Activated CD4-positive, alpha-beta T cell treated with anti-CD3 and anti-CD28 coated beads, Interleukin-2, amount 50 U/mL, for 4 hours (primary cell): ENCODE measurements at places on chromosomes 3 and 15.

GRCh38 chr3:69463531-69463930 lies 77.6 kb upstream of the FRMD4B start:
- no peak for DNase-seq

DNA sequence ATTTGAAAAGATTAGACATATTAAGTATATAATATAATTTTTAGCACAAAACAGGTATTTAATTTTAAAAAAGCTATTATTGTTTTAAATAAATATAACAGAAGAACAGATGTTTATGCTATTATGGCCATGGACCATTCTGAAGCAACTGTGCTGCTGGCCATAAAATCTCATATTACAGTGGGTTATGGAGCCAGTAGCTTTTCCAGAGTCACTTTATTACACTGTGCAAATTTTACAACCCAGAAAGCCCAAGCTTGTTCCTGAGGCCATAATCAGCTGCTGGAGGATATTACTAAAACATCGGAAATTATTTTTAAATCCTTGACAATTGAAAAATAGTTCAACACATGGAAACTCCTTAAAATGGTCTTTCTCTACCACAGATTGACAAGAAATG lies 557.3 kb upstream of the KCNMB2 start:
- no peak for DNase-seq

GRCh38 chr15:82044373-82045178 lies 1.2 kb downstream of the MEX3B start:
- DNase-seq: peak; percentile 9

GRCh38 chr15:45948181-45948621 lies 313.4 kb downstream of the SQOR start:
- no peak for DNase-seq
